NCI-H526 treated with DMSO at 0.1 percent for 48 hours (cell line): ENCODE measurements at places on chromosomes 6 and 20.

DNA sequence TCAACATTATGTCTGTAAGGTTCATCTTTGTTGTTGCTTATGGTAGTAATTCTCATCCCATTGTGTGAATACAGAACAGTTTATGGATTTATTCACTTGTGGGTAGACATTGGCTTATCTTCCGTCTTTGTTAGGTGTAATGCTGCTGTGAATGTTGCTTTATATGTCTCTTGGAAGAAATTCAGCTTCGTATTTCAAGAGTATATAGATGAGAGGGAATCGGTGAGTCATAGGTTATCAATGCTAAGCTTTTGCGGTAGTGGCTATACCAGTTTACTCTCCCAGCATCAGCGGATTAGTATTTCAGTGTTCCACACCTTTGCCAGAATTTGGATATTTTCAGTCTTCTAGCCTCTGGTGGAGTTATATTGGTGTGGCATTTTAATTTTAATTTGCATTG lies 77.8 kb downstream of the ZFAND3 start:
- no peak for DNase-seq

DNA sequence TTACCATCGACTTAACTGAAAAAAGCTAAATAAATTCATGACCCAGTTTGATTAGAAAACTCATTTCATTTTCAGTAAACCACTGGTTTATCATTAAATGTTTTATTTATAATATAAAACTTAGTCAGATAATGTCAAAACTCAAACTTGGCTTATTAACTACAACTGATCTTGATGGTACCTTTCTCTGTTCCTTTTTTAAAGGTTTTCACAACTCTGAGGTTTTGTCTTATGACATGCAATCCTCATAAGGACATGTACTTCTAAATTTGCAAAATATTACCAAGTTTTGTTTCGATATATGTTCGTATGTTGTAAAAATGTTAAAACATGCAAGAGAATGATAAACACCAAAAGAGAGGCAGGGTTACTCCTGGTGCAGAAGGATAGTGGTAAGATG lies 82.5 kb upstream of the PDE10A start:
- DNase-seq: no peak

DNA sequence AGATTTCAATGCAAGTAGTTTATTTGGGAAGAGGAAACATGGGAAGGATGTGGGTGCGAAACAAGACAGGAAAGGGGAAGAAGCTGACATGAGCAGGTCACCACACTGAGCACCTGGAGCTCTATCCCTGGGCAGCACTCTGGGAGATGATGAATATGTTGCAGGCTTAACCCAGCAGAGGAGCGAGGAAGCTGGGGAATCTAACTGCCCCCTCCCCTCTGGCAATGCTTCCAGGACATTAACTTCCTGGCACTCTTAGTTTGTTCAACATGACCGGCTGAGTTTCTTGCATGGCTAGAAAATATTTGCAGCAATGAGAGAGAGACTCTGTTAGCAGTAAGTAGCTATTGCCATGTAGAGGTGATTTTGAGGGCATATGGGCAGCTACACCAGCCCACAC lies 4.9 kb upstream of the ADA start:
- DNase-seq: no peak

DNA sequence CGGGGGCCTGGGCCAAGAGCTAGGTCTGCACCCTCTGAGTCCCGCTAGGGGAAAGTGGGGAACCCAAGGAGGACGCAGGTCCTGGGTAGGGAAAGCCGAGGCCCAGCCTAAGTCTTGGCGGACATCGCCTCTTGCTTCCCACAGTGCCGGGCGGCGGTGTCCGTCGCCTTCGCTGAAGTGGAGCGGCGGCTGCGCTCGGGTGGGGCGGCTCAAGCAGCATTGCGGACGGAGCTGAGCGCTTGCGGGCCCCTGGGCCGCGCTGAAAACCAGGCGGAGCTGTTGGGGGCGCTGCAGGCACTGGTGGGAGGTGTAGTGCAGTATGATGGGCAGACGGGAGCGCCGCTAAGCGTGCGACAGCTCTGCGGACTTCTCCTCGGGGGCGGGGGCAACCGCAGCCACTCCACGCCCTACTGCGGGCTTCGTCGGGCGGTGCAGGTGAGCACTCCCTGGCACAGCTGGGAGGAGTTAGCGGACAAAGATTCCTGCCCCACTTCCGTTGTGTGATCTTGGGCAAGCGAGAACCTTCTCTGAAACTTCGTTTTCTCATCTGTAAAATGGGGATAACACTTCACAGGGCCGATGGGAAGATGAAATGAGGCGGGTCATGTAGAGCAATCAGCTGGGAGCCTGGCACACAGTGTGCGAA lies 4.2 kb downstream of the PRSS16 start:
- DNase-seq: peak; percentile 45

- DNase-seq: peak; percentile 90
Measured at GRCh38 chr6:28002161-28002560, 45.1 kb downstream of the OR2B6 start.

DNA sequence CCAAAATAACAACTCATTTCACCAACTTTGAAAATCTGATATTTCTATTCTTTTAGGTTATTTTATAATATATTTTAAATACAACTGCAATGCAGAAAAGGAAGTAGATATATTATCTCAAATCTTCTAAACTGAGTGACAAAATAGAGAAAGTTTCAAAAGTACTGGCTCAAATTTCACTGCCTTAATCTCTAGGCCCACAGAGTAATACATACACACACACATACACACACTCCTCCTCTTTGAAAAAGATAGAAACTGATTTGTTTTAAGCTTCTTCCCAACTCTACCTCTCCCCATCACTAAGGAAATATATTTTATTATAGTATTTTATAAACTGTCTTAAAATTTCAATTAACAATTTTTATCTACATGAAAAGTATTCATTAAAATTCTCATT lies 36.2 kb downstream of the ARHGAP18 start:
- no peak for DNase-seq

DNA sequence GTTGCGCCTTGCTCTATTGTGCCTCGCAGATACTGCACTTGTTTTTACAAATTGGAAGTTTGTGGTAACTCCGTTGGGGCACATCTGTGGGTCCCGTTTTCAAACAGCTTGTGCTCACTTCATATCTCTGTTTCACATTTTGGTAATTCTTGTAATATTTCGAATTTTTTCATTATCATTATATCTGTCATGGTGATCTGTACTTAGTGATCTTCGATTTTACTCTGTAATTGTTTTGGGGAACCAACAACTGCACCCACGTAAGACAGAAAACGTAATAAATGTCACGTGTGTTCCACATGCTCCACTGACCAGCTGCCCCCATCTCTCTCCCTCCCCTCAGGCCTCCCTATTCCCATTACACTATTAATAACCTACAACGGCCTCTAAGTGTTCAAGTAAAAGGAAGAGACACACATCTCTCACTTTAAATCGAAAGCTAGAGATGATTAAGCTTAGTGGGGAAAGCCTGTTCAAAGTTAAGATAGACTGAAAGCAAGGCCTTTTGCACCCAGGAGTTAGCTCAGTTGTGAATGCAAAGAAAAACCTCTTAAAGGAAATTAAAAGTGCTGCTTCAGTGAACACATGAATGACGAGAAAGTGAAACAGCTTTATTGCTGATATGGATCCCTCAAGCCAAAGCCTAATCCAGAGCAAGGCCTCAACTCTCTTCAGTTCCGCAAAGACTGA lies 26.9 kb downstream of the TTLL2 start:
- no peak for DNase-seq

- no peak for DNase-seq
Measured at GRCh38 chr6:143608906-143609305, 68.9 kb upstream of the PHACTR2 start.

DNA sequence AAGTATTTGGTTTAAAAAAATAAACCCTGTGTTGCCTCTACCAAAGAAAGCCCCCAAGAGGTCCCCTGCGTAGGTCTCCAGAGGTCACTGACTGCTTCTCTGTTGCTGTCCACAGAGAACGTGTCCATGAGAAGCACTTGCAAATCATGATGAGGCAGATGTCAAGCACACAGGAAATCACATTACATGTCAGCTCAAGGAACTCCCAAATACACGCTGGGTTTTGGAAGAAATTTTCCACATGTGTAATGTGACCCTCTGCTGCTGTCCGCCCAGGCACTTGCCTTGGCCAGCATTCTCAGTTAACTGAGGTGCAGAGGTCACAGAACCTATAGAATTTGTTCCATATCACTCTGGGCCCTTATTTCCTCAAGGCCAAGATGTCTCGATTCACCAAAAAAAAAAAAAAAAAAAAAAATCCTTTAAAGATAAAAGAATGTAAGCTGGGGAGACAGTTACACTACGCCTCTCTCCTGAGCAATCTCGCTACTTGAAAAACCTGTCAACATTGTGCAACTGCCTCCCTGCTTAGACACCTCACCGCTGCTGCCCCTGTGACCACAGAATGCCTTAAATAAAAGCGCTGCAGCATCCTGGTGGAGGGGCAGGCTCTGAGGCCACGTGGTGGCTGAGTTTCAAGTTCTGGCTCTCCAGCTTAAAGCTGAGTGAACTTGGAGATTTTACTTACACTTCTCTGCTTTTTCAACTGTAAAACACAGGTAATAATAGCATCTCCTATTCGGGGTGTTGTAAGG lies 42.3 kb downstream of the SLC22A23 start:
- no peak for DNase-seq

DNA sequence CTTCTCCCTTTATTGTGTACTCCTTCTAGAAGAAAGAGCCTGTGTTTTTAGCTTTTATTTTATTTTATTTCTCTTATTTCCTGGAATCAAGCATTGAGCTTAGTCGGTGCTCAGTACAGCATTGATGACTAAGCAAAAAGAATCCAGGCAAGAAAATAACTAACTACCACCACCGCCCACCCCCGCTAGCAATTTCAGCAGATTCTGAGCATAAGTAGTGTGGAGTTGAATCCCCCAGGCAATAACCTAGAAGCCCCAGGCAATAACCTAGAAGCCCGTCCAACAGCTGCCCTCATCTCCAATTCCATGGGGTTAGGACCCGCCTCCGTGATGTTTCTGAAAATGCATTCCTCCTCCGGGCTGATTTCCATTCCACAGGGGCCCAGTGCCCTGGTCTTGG lies 258.0 kb upstream of the TAB2 start:
- no peak for DNase-seq
